Esophagus squamous epithelium (tissue), 5 donors: ENCODE measurements at places on chromosomes 2 and 18.

- DNase-seq = no peak
Measured at GRCh38 chr18:28045176-28045810, 131.6 kb downstream of the CDH2 start.

DNA sequence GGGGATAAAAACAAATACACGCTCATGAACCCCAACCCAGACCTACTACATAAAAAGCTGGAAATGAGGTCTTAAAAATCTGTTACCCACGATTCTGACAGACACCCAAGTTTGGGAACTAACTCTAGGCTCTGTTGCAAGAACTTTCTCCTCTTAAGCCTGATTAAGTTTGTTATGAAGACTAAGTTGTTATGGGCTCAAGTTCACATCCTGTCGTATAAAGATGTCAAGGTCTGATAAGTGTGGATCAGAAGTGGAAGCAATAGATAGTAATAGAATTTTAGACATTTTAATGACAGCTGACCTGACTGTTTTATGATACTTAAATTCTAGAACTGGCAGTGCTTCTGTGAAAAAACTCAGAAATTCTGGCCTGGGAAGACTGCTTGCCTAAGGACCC, 43.2 kb downstream of the LPIN2 start:
- no peak for DNase-seq

GRCh38 chr2:208573569-208573968, 167.0 kb downstream of the PTH2R start:
- no peak for DNase-seq

GRCh38 chr2:31384771-31385276, 29.7 kb downstream of the XDH start:
- DNase-seq = no peak
